ENCODE measurements at places on chromosomes 12 and 14. TPM values are rescaled to one million over a fixed set of nuclear protein-coding genes. Genes with fewer than 3 reads are reported as not detected.

- H3K27ac ChIP-seq: no peak overlapping the region
- no peak for DNase-seq
- H3K36me3 ChIP-seq: no peaks in the 10 kb centered on the region
- peaks cover 28% of the 10 kb centered on the region for H3K4me1 ChIP-seq
- no peaks in the 10 kb centered on the region for H3K27me3 ChIP-seq
Measured at GRCh38 chr12:104751120-104751519, 207.0 kb downstream of the SLC41A2 start.

DNA sequence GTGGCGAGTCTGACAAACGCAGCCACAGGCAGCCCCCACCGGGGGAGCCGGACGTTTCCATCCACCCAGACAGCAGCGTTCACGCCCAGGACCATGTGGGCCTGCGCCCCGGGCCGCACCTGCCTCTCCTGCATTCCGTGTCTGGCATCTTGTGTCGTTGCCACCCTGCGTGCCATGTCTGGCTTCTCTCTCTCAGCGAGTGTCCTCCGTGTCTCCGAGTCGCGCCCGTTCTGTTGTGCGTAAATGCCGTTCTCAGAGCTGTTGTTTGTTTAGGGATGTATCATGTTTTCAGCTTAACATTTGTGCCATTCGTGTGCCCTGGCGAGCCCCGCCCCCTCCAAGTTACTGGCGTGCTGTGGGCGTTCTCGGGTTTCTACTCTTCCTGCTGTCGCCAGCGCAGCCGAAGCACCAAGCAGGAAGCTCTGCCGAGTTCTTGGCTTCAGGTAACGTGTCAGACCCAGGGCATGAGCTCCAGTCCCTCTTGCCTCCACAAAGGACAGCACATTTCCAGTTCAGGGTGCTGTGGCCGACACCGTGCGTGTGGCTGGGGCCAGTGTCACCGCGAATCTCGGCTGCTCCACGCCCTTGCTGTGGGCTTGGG is 34.6 kb downstream of the NOC4L start:
- no peaks in the 10 kb centered on the region for H3K36me3 ChIP-seq
- no peak overlapping the region for H3K4me3 ChIP-seq
- no peaks in the 10 kb centered on the region for H3K4me1 ChIP-seq
- DNase-seq: no peak
- peaks cover 60% of the 10 kb centered on the region for H3K27me3 ChIP-seq

Gene SLC17A8
- total RNA-seq: not detected

- no peaks in the 10 kb centered on the region for H3K4me1 ChIP-seq
- H3K4me3 ChIP-seq: no peak overlapping the region
- H3K27me3 ChIP-seq: no peaks in the 10 kb centered on the region
- H3K27ac ChIP-seq: no peak overlapping the region
- no peak for DNase-seq
Measured at GRCh38 chr12:56995930-56996496, 10.3 kb downstream of the ZBTB39 start.

GRCh38 chr12:14211947-14212387 is 153.5 kb upstream of the ATF7IP start:
- H3K27ac ChIP-seq: no peak overlapping the region
- H3K27me3 ChIP-seq: no peaks in the 10 kb centered on the region
- no peaks in the 10 kb centered on the region for H3K4me1 ChIP-seq
- no peak overlapping the region for H3K4me3 ChIP-seq
- no peaks in the 10 kb centered on the region for H3K36me3 ChIP-seq

Gene RTL1
- not detected for total RNA-seq

All from sigmoid colon (tissue), 7 donors.